NCI-H526 treated with DMSO at 0.1 percent for 48 hours (cell line): ENCODE measurements at places on chromosomes 16 and 17.

- no peak for DNase-seq
Observed at GRCh38 chr16:87806261-87806640, 40.5 kb upstream of the KLHDC4 start.

DNA sequence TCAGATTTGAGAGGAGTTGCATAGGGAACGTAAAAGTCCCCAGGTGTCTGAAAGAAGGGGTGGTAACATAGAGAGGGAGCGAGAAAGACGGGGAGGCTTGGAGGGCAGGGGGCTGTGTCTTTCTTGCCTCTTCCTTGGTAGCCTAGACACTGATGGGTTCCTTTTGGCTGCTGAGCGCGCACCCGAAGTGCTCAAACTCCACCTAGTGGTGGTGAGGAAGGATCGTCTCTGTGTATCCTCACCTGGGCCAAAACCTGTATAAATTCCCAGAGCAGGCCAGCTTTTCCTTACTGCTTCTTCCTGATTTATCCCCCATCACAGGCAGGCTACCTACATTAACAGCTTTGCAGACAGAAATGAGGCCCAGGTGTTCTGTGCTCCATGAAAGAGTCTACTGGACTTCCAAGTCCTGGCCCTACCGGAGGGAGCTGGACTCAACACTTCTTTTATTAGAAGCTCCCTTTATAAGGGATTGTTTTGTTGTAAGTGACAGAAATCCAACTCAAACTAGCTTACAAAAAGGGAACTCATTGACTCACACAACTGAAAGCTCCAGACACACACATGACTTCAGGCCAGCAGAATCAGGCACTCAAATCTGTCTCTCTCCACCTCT, 5.5 kb upstream of the SLC25A35 start:
- DNase-seq, result peak; percentile 38

DNA sequence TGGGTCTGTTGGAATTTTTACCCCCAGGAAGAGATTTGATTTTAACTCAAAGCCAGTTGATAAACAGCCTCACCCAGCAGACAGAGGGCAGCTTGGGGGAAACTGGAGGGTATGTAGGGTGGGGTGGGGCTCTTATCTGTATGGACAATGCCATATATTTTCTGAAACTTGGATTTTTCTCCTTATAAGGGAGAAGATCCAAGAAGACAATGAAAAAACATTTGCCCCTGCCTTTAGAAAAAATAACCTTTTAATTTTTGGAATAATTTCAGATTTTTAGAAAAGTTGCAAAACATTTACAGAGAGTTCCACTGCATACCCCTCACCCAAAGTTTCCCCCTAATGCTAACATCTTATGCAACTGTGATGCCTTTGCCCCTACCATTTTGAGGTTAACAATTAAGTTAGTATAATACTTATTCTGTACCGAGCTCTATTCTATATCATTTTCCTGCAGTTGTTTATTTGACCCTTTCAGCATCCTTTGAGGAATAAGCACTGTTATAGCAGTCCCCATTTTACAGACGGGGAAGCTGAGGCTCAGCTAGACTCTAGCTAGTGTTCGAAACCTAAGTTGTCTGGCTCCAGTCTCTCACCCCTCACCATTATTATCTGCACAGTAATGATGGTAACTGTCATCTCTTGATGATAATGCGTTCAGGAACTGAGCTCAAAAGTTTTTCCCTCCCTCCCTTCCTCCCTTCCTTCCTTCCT, 66.4 kb downstream of the PRKCB start:
- DNase-seq, result no peak

- DNase-seq, result no peak
Observed at GRCh38 chr17:75110234-75110937, 617 bp downstream of the ARMC7 start.

DNA sequence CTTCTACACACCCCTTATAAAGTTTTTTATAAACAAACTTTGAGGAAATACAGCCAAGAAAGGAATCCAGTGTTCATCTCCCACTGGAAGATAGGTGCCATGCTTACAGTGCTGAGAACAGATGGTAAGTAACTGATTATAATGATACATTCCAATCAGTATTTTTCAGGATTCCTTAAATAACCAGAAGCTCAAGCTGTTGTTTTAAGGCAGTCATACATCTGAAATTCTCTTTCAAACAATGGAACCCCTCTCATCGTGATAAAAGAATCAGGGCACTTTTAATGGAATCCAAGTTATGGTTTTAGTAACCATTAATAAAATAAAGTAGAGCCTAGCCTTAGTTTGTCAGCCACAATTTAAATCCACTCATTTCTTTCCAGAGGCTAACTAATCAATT, 56.1 kb upstream of the STAC2 start:
- no peak for DNase-seq
